CD4-positive, CD25-positive, alpha-beta regulatory T cell (primary cell): ENCODE measurements at places on chromosomes 6 and 20.
A peak's percentile ranks its signal among the peaks of the same experiment; 100 is the strongest.

- no peak for DNase-seq
Observed at GRCh38 chr6:105691971-105692370, 289.1 kb upstream of the PREP start.

GRCh38 chr6:72286911-72287311 lies 335.0 kb upstream of the KCNQ5 start:
- DNase-seq, result no peak

GRCh38 chr20:37278966-37279590 lies 10.4 kb upstream of the MANBAL start:
- no peak for DNase-seq

- DNase-seq, result peak; percentile 51
Observed at GRCh38 chr6:109059571-109060021, 35.0 kb downstream of the SESN1 start.

- DNase-seq, result no peak
Observed at GRCh38 chr20:44832724-44833123, 22.4 kb upstream of the RIMS4 start.
